ENCODE measurements at places on chromosomes 2 and 18.
A peak's percentile ranks its signal among the peaks of the same experiment; 100 is the strongest.

DNA sequence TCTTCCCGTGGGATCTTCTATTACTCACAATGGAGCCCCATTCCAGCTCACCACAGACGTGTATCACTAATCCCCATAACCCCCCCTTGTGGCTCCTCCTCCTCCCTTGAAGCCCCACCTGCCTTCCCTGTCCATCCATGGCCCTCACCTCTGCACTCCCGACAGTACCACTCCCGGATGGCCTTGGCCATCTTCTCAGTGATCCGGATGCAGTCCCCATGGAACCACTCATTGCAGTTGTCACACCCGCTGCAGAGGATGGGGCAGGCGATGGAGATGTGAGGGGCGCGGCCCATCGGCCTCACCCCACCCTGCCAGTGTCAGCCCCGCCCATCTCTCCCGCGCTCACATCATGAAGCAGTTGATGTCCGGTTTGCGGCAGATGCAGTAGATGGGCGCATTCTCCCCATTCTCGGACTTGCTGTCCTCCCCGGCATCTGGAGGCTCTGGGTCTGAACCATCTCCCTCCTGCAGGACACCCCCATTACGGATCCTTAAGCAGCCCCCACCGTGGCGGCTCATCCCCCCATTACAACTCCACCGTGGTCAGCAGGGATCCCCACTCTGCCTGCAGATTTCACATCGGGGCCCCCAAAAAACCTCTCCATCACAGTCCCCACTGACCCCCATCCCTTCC lies 983 bp downstream of the CXXC1 start:
- no peak for DNase-seq

- DNase-seq, result no peak
Measured at GRCh38 chr2:235848055-235848454, 320.1 kb downstream of the GBX2 start.

GRCh38 chr18:22434973-22435608 lies 17.4 kb upstream of the CTAGE1 start:
- no peak for DNase-seq

- peak; percentile 68 for DNase-seq
Measured at GRCh38 chr18:44682201-44682870, 1.6 kb downstream of the SETBP1 start.

DNA sequence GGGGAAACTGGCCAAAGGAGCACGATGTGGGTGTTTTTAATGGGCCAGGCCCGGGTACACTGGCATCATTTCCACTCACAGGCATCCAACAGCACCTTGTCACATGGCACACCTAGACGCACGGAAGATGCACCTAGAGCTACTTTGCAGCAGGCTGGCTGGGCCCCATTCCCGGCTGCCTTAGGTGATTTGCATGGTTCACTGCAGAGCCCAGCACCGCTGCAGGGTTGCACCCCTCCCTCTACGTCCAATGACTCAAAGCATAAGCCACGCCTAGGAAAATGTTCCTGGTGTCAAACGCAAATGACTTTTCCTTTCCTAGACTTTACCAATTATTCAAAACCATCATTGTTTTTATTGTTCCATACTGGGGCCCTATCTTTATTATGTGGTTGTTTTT lies 222.9 kb downstream of the EIPR1 start:
- DNase-seq, result no peak

- DNase-seq, result no peak
Measured at GRCh38 chr2:37425408-37425807, 81.0 kb downstream of the QPCT start.

Measured in MM.1S (cell line).